ENCODE measurements at places on chromosomes 1 and 21.

DNA sequence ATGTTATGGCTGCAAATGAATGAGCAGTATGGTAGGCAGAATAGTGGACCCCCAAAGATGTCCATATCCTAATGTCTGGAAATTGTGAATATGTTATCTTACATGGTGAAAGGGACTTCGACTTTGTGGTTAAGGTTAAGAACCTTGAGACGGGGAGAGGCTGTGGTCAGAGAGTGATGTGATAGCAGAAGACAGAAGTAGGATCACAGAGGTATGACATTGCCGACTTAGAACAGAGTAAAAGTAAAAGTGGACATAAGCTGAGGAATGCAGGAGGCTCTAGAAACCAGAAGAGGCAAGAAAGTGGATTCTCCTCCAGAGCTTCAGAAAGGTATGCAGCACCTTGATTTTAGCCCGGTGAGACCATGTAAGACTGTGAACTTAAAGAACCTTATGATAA, 74.6 kb downstream of the CTH start:
- DNase-seq = no peak

DNA sequence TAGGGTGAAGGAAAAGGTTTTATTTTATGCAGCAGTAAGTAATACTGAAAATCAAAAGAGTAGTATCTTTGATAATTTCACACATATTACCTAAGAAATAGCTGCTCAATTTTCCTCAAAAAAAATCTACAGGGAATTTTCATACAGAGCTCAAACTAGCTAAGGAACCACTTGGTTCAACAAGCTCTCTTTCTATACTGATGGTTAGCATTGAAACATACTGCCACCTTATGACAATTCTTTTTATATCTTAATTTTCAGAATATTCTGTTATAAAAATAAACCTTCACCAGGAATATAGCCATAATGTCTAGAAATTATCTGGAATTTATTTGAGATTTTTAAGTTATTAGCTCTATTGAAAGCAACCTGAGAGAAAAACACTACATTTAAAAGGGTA, 142.1 kb downstream of the DPYD start:
- DNase-seq = no peak

GRCh38 chr1:58926152-58926551, 142.3 kb upstream of the JUN start:
- no peak for DNase-seq

- no peak for DNase-seq
Observed at GRCh38 chr1:231734417-231734816, 107.8 kb downstream of the DISC1 start.

- no peak for DNase-seq
Observed at GRCh38 chr1:185232874-185233273, 75.9 kb downstream of the SWT1 start.

DNA sequence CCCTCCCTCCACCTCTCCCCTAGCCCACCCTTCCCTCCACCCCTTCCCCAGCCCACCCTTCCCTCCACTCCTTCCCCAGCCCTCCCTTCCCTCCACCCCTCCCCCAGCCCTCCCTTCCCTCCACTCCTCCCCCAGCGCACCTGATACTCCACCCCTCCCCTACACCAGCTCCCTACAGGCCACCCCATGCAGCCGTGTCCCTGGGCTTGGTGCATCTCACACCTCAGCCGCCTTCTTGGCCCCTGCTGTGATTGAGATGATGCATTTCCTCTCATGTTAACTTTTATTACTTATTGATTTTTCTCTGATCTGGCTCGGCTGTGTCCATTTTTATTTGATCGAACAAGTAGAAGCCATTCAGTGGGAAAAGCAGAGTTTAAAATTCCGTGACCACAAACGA, 243.8 kb downstream of the MATN1 start:
- DNase-seq = no peak

- DNase-seq = no peak
Observed at GRCh38 chr1:70635868-70636267, 224.8 kb downstream of the CTH start.

DNA sequence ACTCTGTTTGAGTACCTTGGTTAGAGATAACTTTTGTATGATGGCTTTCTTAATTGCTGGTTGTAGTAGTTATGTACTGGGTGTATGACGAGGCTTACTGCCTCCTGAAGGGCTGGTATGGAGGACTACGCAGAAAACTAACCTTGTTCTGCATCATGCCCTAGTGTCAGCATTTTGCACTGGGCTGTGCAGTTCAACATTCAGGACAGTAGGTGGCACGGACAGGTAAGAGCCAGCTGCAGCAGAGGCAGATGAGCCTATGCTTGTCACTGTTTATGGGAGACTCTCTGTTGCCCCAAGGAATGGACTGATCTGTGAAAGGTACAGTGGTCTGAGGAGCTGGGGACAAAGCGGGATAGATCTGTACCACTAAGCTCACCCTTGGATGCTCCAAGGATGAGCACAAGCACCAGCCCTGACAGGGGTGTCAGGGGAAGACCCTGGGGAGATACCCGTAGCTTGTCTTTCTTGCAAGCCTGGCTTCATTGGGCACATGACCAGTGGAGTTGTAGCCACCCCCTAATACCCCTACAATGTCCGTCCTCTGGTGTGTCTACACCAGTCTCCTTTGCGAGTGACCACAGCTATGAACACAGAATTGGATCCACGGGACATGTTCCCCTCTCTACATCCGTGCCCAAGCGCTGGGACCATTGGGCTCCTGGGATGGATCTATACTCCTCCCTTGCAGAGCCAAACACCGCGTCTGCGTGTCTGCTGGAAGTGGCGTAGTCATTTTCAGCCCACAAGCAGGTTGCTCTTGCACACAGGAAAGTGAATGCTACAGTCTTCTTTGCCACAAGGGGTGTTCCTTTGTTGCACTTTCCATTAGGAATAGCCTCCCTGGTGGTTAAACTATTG, 51.1 kb upstream of the CFHR3 start:
- no peak for DNase-seq

DNA sequence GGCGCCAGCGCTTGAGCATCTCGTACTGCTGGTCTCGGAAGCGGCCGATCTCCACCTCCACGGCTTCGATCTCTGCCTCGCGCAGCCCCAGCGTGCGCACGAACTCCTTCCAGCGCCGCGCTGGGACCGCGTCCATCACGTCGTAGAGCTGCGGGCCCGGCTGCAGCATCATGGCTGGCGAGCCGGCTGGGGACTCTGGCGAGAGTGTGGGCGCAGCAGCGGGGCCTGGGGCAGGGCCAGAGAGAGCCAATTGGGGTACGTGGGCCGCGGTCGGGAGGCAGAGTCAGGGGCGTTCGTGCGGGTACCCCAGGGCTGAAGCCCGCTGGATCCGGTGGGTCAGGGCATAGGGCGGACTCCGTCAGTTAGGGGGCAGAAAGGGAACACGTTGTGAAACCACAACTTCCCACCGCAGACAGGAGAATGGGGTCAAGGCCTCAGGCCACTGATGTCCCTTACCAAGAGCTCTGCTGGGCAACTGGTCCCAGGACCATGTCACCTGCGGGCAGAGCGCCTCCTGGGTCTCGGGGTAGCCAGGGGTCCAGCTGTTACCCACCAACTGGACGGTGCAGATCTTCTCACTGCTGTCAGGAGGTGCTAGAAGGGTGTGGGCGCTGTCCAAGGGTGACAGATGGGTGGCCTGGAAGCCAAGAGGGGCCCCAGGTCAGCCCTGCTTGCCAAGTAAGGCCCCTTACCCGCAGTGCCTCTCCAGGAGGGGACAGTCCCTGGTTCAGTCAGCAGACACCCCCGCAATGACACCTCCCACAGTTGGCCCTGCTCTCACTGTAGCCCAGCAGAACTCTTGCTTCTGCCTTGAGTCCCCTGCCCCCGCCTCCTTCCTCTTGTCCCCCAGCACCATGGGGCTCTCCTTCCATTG, 4.2 kb downstream of the TNFRSF25 start:
- no peak for DNase-seq

DNA sequence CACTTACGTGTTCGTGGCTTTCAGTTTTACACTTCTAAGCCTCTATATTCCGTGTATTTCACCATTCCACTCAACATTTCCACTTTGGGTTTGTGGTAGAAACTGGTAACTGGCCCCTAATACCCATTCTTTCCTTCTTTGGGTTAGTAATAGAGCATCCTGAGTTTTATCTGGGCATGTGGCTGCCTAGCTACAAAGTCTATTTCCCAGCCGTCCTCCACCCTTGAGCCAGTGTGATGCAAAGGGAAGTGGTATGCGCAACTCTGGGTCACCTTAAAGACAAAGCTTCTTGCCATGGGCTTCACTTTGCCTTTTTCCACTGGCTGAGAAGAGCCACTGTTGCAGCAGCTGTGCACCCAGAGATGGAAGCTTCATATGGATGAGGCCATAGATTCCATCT, 73.9 kb downstream of the LAMC2 start:
- DNase-seq = no peak

- no peak for DNase-seq
Observed at GRCh38 chr1:162136760-162137159, 67.3 kb downstream of the NOS1AP start.

DNA sequence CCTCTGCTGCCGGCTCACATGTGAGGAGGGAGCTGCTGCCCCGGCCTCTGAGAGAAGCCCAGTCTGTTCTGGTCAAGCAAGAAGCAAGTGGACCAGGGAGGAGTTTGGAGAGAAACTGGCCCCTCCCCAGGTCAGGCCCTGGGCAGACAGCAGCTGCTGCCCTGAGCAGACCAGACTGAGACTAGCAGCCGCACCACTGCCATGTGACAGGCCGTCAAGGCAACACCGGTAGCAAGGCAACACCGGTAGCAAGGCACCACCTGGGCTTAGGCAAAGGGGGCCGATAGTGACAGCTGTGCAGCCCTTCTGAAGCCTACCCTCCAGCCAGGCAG, 50.3 kb downstream of the ARHGEF16 start:
- DNase-seq = no peak

DNA sequence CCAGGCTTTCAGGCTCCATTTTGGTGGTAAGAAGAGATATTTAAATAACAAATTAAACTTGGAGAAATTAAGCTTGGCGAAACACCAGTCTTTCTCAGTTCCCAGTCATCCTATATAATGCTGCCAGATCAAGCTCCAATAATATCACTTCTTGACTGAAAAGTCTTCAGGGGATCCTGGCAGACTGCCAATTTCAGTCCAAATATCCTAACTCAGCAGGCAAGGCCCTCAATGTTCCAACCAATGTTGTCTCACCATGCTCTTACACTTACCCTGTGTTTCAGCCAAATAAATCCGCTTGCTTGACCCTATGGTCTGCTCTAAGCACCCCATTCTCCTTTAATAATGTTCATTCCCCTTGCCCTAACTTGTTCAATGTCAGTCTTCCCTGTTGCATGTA, 39.9 kb upstream of the BCL10 start:
- no peak for DNase-seq

DNA sequence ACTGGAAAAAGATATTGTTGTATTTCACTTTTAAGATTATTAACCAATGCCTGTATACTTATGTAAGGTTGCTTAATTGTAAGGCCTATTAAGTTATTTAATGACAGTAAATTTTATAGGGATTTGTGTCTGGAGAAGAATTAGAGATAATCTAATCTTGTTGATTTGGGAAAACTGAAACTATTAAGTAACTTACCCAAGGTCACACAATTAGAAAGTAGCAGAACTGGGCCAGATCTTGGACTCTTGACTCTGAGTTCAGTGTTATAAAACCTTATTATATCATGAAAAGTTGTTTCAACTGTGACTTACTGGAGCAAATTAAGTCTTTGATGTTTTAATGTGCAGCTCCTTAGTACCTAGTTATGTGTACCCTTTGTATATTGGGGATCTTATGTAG, 38.5 kb downstream of the CAMTA1 start:
- DNase-seq = no peak

DNA sequence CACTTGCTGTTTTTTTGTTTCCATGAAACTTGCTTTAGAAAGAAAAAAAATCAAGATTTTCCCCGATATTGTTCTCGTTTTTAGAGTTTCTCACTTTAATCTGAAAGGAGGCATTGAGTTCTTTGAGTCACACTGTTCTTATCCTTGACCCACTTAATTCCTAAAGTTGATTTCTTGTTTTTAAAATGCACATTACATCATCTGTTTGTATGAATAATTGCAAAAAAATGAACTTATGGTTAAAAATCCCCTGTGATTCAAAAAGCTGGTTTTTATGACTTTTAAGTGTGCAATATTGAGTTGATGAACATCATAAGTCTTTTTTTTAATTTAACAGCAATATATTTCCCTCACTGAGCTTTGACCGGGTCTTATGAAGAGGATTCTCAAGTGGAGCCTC, 131.6 kb downstream of the SNX7 start:
- DNase-seq = no peak

DNA sequence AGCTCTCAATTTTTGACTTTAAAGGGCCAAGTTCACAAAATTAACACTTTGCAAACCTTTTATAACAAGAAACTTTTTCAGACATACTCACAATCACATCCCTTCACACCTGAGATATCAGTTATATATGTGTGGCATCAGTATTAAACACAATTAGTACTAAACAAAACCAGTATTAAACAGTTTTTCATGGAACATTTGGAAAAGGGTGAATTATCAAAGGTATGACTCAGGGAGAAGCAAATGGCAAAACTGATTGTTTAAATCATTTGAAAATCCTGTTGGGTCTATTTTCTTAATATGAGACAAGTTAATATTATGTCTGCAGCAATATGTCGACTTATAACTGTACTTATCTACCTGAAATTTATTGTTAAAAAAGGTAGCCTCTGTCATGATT, 587.3 kb downstream of the NEGR1 start:
- DNase-seq = no peak
